PC-3 (cell line): ENCODE measurements at places on chromosomes 2 and 18. TPM values are rescaled to one million over a fixed set of nuclear protein-coding genes. Genes with fewer than 3 reads are reported as not detected.

GRCh38 chr2:88071365-88071764, 3.7 kb downstream of the SMYD1 start:
- no peak for DNase-seq

DNA sequence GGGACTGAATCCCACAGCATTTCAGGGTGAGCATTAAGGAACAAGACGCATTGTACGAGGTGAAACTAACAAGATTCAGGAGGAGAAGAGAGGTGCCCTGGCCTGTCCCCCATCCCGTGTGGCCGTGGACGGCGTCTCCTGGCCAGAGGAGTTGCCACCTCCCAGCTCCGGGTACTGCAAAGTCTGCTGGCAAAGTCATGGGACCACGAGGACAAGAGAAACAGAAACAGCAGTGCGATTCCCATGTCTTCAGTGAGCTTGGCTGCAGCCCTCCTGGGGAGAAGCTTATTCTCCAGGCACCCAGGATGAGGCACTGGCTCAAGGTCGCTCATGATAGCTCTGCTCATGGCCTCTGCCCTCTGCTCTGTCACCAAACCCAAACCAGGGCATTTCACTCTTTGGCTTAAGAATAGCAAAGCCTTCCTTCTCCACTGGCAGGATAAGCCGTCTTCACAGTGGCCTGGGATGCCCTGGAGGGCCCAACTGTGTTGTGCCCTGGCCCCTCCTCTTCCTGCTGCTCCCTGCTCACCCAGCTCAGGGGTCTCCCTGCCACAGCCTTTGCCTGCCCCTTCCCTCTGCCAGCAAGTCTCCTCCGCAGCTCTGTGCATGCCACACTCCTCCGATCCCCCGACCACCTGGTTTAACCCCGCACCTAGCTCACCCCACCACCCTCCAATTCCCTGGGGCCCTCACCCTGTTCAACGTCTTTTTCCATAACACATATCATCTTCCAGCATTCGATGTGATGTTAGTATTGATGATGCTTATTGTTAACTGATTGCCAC, 144.8 kb downstream of the PXDN start:
- no peak for DNase-seq

GRCh38 chr2:113770929-113771328, 14.5 kb upstream of the SLC35F5 start:
- DNase-seq, result no peak

GRCh38 chr2:42585779-42586178, 17.3 kb downstream of the MTA3 start:
- no peak for DNase-seq

Gene TRIM43
- total RNA-seq, result not detected in 2 replicates
